RWPE2 (cell line): ENCODE measurements at places on chromosomes 12 and 14.
A peak's percentile ranks its signal among the peaks of the same experiment; 100 is the strongest.

- no peak for DNase-seq
These were observed 66.2 kb upstream of the SLC38A2 start for GRCh38 chr12:46438719-46439319.

DNA sequence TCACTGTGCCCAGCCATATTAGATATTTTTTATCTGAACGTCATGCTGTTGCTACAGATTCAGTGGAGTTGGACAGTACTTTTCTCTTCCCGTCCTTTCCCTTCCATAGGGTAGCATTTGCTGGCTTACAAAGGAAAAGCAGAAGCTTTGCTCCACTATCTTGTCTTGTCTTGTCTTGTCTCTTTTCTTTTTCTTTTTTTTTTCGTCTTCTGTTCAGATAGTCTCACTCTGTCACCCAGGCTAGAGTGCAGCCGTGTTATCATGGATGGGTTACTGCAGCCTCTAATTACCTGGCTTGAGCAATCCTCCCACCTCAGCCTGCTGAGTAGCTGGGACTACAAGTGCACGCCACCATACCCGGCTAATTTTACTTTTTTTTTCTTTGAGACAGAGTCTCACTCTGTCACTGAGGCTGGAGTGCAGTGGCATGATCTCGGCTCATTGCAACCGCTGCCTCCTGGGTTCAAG is 21.1 kb downstream of the OR10G3 start:
- DNase-seq, result no peak

GRCh38 chr12:12190087-12190809 is 76.6 kb downstream of the LRP6 start:
- DNase-seq, result no peak

GRCh38 chr14:52402812-52403526 is 88.9 kb downstream of the PTGER2 start:
- no peak for DNase-seq

DNA sequence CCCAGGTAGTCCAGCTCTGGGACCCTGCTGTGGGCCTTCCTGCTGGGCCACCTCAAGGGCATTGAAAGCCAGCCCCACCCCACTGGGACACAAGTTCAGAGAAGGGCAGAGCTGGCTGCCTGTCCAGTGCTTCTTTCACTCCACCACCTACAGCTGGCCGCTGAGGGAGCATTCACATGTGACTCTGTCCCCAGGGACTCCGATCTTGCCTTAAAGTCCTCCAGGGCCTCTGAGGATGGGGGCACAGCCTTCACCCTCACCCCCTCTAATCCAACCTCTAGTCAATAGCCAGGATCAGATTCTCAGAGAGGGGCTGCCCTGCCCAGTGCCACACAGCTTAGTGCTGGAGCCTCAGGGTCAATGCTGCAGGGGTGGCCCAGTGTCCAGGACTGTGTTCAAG is 5.0 kb upstream of the CYP46A1 start:
- peak; percentile 61 for DNase-seq

- DNase-seq, result no peak
These were observed 41.6 kb upstream of the RFX4 start for GRCh38 chr12:106541201-106541600.

DNA sequence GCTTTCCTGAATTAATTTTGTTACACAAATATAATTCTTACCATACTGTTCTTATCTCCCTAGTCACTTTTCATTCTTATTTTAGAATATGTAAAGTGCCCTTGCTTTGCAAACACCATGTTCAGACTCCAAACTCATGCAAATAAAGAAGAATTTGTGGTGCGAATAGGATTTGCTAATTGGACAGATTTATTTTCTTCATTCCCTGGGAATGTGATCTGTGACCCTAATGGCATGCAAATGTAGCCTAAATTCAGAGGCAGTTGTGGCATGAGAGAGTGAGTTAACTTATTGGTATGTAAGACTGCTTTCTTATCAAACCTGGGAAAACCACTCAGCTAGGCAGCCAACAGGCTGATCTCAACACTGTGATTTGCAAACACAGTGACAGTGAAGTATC is 10.0 kb downstream of the CAPZA3 start:
- no peak for DNase-seq

DNA sequence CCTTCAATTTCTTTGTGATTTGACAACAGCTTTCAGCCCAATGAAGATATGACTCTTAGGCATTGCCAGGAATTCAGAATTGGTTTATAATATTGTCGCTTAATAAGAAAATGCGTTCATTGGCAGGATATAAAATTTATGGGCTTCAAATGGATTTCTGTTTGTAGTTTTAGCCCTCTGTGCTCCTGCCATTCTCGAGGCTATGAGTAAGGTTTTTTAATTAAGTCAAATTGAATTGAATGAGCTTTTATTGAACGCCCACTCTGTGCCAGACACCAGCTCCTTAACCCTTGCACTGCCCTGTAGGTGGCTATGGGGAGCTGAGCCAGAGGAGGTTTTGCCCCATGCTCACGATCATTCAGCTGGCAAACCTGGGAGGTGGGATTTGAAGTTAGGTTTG is 115.1 kb downstream of the SLC25A47 start:
- DNase-seq, result no peak

DNA sequence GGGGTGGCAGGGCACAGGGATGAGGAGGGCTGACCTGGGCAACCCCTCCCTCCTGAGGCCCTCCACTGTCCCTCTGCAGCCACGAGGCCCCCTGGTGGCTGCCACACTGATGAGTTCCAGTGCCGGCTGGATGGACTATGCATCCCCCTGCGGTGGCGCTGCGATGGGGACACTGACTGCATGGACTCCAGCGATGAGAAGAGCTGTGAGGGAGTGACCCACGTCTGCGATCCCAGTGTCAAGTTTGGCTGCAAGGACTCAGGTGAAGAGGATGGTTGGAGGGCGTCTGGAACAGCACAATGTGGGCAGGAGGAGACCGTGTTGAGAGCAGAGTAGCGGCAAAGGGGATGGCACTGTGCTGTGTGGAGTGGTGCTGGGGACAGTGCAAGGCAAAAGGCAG is 25.7 kb upstream of the LRP1-AS start:
- peak; percentile 49 for DNase-seq

GRCh38 chr12:99370421-99371138 is 277.0 kb upstream of the GARIN6 start:
- no peak for DNase-seq

- no peak for DNase-seq
These were observed 725.0 kb upstream of the FLRT2 start for GRCh38 chr14:84804895-84805294.

DNA sequence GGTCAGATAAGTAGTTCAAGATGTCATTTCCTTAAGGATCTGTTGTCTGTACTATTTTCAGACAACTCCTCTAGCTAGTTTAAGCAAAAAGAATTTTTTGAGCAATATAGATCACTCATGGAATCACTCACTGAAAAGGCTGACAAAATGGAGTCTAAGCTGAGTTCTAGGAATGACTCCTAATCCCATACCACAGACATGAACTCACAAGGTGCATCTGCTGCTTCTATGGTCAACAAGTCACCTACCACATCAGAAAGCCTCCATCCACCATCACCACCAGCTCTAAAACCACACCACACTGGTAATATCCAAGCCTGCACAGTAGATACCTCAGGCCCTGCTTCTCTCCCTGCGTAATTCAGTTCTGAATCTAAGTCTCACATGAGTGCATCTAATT is 33.0 kb downstream of the PWP1 start:
- DNase-seq, result no peak

- DNase-seq, result no peak
These were observed 38.0 kb upstream of the RAP1B start for GRCh38 chr12:68572661-68573060.

DNA sequence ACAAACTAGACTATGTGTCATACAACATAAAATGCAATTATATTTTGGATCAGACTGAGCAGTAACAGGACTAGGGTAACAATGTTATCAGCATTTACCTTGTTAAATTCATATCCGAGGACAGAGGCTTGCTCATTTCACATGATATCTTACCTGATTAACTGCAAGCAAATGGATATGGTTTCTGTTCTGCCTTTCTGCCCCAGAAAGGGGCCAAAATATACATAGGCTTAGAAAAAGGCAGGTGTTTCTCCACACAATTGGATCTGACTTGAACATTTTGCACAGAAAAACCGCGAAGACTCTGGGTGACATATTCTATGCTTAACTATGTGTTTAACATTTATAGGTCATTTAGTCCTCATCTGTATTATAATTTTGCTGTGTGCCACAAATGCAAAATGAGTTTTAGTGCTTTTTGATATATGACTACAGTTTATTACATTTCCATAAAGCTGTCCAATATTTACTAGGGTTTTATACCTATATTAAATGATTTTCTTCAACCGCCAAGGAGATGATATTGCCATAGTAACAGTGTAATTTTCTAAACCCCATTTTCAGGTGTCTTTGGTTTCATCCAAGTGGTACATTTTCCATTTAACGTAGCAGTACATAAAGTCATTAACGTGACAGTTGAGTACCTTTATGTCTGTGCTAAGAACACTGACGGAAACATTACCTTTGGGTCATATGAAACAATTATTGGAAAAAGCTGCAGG is 249.3 kb upstream of the KRR1 start:
- DNase-seq, result no peak

GRCh38 chr14:68587931-68588330 is 204.9 kb downstream of the ZFP36L1 start:
- no peak for DNase-seq

- no peak for DNase-seq
These were observed 13.8 kb downstream of the STON2 start for GRCh38 chr14:81386290-81386745.

- no peak for DNase-seq
These were observed 28.8 kb downstream of the HOXC4 start for GRCh38 chr12:54082397-54082892.

DNA sequence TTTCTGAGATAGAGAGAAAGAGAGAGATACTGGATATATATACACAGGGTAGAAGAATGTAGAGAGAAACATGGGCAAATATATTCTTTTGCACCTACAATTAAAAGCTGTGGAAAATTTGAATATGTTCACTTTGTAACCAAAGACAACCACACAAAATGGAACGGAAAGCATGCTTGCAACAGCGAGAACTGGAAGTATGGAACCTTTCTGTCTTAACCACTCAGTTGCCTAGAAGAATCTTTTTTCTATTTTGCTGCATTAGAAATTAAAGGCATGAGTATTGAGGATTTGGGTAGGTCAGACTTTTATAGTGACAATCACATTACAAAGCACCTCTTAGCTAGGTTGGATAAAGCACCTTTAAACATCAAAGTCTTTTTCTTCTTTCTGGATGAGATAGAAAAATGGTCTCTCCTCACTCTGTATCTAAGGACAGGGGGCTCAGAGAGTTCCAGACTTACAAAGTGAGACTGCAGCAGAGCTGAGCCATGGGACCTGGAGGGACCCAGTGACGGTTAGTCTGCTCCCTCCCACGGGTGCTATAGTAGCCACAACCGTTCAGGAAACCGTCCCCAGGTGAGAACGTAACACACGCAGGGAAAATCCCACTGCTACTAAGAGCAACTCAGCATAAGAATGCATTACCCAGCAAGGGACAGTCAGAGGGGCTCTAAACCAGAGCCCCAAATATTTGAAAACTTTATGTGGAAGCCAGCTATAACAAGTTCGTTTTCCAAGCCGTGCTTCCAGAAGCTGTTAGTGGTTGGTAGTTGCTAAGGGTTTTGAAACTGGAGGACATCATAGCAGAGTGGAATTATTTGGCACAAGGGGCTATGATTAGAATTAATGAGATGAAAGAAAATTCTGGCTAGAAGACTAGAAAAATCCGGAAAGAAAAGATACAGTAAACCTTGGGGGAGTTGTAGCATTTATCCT is 97.1 kb downstream of the DAD1 start:
- DNase-seq, result no peak

DNA sequence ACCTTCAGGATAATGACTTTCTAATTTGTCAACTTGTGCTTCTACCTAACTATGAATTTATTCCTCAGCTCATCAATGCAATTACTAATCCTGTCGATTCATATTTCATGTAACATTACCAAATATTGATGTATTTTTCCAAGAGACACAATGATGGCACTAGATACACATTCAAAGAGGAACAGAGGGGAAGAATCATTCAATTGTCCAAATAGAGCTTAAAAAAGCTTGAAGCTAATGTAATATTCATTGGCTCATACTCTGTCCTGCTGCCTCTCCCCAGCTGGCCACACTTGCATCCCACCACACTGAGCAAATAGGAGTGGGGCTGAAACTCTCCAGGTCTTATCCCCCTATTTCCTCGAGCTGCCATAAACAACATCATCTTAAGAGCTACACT is 9.3 kb downstream of the TESPA1 start:
- no peak for DNase-seq

DNA sequence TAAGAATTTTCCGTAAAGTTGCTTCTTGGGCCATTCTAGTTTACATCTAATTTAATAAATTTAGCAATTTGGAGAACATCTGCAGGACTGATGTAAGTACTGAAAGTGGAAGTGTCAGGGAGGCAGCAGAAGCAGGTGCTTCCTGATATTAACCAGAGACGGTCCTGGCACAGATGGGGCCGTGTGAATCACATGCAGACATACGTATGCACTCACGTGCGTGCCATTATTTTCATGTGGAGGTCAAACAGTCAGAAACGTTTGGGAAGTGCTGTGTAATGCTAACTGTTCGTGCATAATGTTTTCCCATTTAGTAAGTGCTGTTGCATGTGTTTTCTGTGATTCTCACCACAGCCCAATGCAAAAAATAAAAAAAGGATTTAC is 87.8 kb upstream of the DYNC1H1 start:
- DNase-seq, result no peak

DNA sequence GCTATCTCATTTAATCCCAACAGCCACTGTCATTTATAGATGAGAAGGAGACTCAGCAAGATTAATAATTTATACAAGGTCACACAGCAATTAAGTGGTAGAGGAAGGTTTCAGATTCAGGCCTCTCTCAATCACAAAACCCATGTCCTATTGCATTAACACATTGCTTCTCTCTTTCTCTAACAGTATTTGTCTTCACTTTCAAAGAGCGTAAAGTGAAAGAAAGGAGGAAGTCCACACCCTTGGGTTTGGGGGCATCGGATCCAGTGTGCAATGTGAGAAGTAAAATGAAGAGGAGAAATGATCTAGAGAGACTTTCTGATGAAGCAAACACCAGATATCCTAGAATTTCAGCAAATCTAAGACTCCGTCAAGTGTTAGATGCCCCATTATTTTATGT is 7.0 kb upstream of the VRK1 start:
- no peak for DNase-seq

DNA sequence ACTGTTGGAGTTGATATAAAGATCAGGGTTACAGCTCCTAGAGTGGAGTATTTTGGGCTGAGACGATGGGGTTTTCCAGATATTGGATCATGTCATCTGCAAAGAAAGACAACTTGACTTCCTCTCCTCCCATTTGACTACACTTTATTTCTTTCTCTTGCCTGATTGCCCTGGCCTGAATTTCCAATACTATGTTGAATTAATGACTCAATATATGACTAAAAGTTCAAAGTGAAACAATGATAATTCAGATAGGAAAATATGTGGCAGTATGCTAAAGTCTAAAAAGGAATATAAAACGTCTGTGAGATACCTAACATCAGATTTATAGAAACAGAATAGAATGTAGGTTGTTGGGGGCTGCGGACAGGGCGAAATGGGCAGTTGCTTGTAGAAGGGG is 72.2 kb downstream of the BHLHE41 start:
- DNase-seq, result no peak

GRCh38 chr12:41802803-41803202 is 341.9 kb downstream of the GXYLT1 start:
- no peak for DNase-seq

GRCh38 chr12:50404307-50404706 is 3.6 kb downstream of the LARP4 start:
- DNase-seq, result no peak
